ENCODE measurements at places on chromosomes 11 and 22.
A peak's percentile ranks its signal among the peaks of the same experiment; 100 is the strongest.

DNA sequence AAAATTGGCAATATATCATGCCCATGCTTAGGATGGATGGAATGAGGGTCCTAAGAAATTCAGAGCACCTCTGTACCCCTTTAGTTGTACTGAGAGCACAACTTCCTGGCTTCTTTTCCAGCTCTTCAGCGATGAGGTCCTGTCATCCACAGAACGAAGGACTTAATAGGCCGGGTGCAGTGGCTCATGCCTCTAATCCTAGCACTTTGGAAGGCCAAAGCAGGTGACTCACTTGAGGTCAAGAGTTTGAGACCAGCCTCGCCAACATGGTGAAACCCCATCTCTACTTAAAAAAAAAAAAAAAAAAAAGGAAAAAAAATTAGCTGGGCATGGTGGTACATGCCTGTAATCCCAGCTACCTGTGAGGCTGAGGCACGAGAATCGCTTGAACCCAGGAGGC, 125.3 kb upstream of the BMAL1 start:
- DNase-seq: no peak

- no peak for DNase-seq
These were observed 495 bp upstream of the PKNOX2 start for GRCh38 chr11:125164091-125164421.

DNA sequence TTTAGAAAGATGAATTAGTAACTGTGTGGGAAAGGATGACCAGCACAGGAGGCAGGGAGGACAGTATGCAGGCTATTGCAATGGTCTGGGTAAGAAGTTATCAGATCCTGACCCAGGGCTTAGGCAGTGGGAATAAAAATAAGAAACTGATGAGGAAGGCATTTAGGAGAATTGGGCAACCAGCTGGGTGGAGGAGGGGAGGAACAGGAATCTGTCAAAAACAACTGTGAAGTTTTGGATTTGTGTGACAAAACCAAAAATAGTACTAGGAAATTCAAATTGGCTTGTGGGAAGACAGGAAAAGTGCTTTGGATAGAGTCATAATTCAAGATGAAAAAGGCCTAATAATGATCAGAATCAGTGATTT, 27.9 kb downstream of the MMP13 start:
- DNase-seq: no peak

- no peak for DNase-seq
These were observed 22.4 kb upstream of the API5 start for GRCh38 chr11:43289368-43289767.

DNA sequence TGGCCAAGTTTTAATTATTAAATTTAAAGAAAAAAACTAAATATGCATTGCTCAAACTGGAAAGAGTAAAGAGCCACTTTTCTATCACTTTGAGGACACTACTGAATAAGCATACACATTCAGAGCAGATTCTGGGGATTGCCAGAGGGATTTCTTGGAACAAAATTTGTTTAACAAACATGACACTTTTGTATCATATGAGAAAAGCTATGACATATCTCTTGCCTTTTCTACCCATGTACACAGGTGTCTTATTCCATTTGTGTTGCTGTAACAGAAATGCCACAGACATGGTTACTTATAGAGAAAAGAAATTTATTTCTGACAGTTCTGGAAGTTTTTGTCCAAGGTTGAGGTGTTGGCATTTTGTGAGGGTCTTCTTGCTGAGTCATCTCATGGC, 13.5 kb upstream of the USP28 start:
- DNase-seq: no peak

- DNase-seq: no peak
These were observed 1357.3 kb upstream of the TENM4 start for GRCh38 chr11:80798174-80798573.

DNA sequence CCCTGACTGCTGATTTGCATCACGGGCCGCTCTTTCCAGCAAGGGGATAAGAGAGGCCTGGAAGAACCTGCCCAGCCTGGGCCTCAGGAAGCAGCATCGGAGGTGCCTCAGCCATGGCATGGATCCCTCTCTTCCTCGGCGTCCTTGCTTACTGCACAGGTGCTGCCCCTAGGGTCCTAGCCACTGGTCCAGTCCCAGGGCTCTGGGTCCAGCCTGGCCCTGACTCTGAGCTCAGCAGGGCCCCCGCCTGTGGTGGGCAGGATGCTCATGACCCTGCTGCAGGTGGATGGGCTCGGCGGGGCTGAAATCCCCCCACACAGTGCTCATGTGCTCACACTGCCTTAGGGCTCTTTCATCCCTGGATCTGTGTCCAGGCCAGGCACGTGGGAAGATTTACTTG, 7.0 kb upstream of the IGLL5 start:
- DNase-seq: no peak

DNA sequence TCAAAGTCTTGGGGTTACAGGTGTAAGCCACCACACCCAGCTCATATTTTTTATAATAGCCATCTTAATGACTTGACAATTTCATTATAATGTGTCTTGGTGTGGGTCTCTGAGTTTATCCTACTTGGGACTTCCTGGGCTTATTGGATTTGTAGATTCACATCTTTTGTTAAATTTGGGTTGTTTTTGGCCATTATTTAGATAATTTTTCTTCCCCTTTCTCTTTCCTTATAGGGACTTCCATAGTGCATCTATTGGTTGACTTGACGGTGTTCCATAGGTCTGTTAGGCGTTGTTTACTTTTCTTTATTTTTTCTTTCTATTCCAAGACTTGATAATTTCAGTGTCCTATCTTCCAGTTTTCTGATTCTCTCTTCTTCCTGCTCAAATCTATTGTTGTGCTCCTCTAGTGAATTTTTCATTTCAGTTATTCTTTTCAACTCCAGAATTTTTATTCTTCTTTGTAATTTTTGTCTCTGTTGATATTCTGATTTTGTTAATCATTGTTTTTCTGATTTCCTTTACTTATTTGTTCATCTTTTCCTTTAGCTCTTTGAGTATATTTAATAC, 45.6 kb downstream of the RRM1 start:
- DNase-seq: no peak

DNA sequence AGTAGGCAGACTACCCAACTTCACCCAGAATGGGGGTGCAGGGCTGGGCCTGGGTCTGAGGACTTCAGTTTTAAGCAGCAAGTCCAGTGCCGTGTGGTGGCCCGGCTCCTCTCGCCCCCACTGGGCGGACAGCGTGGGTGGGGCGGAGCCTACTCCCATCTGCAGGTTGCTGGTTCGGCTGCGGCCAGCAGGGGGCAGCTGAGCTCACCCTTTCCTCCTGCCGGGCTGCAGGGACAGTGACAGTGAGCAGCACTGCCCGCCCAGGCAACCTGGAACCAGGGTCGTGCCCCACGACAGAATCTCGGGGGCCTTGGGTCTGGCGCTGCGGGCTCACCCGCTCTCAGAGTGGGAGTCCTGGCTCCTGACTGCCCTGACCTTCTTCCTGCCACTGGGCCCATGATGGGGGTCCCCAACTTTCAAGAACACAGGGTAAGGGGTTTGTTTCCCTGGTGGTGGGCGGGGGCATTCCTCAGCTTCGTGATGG, 6.2 kb upstream of the NEAT1 start:
- DNase-seq: peak; percentile 78

DNA sequence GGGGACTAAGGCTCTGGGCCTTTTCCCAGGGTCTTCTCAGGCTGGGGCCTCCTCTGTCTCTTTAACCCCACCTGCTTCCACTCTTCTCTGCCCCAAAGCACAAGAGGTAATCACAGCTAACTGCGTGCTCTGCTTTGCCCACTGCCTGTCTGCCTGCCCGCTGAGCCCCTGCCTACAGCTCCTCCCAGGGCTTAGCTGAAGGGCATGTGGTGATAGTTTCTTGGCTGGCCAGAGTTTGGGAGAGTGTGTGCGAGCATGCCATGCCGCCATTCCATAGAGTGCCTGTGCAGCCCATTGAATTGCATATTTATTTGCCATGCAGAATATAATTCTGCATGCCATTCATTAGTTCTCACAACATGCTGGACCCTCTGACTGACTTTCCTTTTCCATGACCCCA, 32.5 kb downstream of the PHLDB1 start:
- DNase-seq: no peak

DNA sequence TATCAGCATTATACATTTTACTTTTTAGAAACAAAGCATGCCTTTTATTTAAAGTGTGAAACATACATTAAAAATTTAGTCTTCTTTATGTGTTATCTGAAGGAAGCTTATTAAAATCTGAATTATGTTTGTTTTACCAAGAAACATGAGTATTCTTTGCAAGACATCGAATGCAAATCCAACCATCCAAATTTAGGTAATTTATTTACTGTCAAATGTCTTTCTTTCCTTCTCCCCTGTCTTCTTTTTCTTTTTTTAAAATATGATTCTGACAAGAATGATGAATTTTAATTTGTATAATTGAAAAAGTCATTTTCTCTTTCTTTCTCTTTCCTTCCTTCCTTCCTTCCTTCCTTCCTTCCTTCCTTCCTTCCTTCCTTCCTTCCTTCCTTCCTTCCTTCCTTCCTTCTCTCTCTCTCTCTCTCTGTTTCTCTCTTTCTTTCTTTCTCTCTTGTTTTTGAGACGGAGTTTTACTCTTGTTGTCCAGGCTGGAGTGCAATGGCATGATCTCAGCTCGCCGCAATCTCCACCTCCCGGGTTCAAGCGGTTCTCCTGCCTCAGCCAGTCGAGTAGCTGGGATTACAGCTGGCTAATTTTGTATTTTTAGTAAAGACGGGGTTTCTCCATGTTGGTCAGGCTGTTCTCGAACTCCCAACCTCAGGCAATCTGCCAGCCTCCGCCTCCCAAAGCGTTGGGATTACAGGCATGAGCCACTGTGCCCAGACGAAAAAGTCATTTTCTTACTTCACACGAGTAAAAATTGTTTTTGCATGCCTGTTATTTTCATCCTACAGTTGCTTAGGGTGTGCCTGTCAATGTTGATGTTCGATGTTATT, 157.5 kb downstream of the TMEM135 start:
- DNase-seq: no peak

DNA sequence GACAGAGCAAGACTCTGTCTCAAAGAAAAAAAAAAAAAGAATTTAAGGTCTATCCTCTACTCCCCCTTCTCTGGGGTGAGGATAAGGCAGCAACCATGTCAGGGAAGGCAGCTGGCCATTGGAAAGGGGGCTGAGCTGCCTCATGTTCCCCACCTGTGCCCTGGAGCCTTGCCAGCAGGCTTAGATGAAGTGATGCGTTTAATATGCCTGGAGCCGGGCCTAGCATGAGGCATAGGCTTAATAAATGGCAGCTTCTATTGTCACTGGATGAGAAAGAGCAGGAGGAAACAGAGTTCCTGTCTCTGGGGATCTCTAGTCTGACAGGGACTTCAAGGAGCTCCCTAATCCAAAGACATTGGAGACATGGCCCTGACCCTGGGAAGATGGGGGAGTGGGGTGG, 3.2 kb upstream of the KCNE3 start:
- DNase-seq: no peak

- DNase-seq: no peak
These were observed 2.8 kb downstream of the SMIM38 start for GRCh38 chr11:69158301-69159149.

DNA sequence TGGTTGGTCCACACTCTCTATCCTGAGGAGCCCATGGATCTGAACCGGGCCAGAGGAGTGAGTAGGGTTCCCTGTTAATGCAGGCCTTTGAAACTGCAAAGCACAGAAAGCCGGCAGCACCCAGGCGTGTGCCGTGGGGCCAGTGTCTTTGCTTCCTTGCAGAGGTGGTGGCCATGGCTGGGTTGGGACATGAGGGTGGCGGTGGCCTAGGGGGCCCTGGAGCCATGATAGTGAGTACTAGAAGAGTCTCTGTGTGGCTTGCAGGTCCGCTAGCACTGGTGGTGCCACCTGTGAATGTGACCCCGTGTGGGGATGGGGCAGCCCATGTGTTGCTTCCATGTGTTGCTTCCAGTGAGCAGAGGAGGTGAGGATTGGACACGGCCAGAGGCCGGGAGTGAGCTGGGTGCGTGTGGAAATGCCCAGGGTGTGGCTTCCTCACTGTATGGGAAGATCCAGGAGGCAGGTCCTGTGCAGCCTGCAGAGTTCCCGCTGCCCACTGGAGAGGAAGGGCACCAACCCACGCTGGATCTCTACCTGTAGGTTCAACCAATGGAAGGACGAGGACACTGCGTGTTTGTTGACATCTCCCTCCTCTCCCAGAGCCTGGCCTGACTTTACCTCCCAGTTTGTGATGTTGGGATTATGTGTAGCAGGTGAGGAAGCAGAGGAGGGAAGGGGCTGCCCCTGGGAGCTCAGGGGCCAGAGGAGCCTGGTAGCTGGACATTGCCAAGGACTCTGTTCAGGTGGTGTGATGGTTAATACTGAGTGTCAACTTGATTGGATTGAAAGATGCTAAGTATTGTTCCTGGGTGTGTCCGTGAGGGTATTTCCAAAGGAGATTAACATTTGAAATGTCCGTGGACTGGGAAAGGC, 796.6 kb downstream of the TBC1D22A start:
- DNase-seq: no peak

DNA sequence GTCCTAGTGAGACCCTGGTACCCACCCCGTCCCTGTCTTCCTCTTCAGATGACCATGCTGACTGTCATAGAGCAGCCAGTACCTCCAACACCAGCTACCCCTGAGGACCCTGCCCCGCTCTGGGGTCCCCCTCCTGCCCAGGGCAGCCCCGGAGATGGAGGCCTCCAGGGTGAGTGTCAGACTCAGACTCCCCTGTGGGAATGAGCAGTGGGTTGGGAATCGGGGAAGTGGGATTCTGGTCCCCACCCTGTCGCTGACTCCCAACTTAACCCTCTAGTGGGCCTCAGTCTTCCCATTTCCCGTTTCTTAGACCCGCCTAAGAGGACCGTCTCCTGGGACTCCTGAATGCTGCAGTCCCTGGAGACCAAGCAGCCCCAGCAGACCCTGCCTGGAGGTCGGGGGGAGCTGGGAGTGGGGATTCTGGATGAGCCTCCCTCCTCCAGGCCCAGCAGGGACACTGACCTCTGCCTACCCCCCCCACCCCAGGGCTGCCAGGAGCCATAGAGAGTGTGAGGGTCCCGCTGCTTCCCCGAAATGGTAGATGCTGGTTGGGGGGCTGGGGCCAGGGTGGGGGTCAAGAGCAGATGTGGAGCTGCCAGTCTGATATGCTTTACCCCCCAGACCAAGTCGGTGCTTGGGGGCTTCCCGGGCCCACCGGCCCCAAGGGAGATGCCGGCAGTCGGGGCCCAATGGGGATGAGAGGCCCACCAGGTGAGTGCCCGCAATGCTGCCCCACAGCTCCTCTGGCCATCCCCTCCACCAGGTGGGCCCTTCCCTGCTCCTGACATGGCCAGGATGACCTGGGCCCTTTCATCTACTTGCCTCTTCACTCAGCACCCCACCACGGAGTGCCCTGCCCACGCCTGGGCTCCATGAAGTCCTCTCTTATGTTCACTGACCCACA, 25.5 kb downstream of the EMID1 start:
- DNase-seq: no peak

GRCh38 chr11:94525546-94526324, 13.5 kb downstream of the C11orf97 start:
- no peak for DNase-seq

- no peak for DNase-seq
These were observed 7.1 kb downstream of the SLC1A2 start for GRCh38 chr11:35412285-35412684.

Measured in stimulated activated CD4-positive, alpha-beta T cell treated with anti-CD3 and anti-CD28 coated beads, TNF-alpha, amount 100 ng/mL, for 24 hours (primary cell).